ENCODE measurements at places on chromosomes 13 and 19. TPM values are rescaled to one million over a fixed set of nuclear protein-coding genes. Genes with fewer than 3 reads are reported as not detected.

KLK4 gene
- total RNA-seq: not detected

PDX1 gene
- not detected for total RNA-seq

LILRB2 gene
- total RNA-seq: not detected

TEX26 gene
- not detected for total RNA-seq

ZNF568 gene
- 6.7 TPM for total RNA-seq

LRP3 gene
- total RNA-seq: 0.30 TPM

NDUFS7 gene
- total RNA-seq: 124 TPM

OR7A5 gene
- not detected for total RNA-seq

UBE2L5 gene
- total RNA-seq: not detected

MYH14 gene
- total RNA-seq: not detected

ABCC4 gene
- 6.4 TPM for total RNA-seq

PCDH20 gene
- total RNA-seq: not detected

DHDH gene
- 0.96 TPM for total RNA-seq

RASA3 gene
- total RNA-seq: 49.2 TPM

TUBB4A gene
- total RNA-seq: 7.5 TPM

CEACAM7 gene
- not detected for total RNA-seq

OLFM4 gene
- total RNA-seq: not detected

CGB2 gene
- not detected for total RNA-seq
